ENCODE measurements at places on chromosomes 6 and 20.

DNA sequence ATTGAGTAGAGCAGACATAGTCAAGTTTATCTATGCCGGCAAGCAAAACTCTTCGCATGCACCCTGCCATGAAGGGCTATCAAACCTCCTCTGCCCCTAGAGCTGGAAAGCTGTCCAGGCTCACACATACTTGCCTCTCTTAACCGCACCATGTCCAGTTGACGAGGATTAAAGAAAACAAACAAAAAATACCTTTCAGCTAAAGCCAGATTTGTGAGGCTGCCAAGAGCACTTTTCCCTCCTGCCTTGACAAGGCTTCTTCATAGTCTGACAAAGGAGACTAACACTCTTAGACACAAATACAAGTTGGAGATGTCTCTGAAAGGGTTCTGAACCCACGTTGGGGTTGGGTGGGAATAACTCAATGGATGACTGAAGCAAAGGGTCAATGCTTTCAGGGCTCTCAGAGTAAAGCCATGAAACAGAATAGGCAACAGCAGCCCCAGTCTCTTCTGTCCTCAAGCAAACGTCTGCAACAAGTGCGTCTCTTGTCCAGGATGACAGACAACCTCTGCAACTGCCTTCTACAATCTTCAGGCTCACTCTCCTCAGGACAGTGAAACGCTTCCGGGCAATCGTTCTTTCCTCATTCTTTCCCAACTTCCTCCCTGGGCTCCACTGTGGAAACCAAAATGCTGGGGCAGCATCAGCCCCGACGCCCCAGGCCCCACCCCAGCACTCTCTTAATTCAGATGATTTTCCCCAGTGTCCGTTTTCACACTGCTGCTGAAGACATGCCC lies 57.8 kb downstream of the AGPAT4 start:
- DNase-seq: no peak

GRCh38 chr6:157056275-157056674 lies 267.0 kb downstream of the TMEM242 start:
- DNase-seq: no peak

GRCh38 chr20:50587291-50587961 lies 77.2 kb downstream of the PTPN1 start:
- DNase-seq: peak; percentile 64

- no peak for DNase-seq
Observed at GRCh38 chr20:19920381-19921138, 96.6 kb upstream of the NAA20 start.

- no peak for DNase-seq
Observed at GRCh38 chr6:95882371-95882770, 133.4 kb upstream of the FUT9 start.

DNA sequence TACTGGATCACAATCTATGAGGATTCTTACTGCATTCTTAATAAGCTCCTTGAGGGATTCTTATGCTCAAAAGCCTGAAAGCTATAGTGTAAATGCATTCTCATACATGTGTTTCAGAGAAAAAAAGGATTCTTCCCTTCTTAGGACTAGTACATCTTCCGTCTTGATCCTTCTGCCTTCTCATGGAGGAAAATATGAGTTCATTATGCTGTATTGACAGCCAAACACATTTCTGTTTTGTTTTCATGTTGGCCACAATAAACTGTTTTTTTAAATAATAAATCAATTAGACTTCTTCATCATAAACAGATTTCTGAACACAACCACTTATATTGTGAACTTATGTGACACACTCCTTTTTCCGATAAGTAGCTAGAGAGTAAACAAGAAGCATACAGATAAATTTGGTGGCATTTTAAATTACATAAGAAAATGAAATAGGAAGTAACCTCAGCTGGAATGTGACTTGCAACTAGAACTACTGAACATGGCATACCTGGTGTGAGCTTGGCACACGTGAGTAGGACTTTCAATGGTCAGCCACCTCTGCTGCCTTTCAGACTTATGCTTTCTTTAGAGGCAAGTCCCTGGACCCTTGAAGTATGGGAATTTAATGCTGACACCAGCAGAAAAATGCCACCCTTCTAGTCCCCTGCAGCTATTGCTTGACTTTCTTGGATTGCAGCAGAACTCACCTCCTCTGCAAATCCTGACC lies 350.4 kb downstream of the BCKDHB start:
- DNase-seq: no peak

GRCh38 chr20:50578778-50579165 lies 68.6 kb downstream of the PTPN1 start:
- DNase-seq: no peak

GRCh38 chr6:155079985-155080452 lies 84.9 kb downstream of the TIAM2 start:
- no peak for DNase-seq

DNA sequence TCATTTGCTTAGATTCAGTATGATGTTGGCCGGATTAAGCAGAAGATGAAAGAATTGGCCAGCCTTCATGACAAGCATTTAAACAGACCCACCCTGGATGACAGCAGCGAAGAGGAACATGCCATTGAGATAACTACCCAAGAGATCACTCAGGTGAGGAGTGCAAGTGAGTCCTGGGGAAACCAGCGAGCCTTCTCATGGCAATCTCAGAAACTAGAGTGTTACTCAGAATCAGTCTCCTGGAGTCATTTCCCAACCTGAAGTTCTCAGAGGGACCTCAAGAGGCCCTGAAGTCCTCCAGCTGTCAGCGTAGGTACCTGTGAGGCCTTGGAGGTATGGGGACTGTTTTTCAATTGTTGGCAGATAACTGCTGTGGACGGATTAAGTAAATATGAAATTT lies 16.9 kb downstream of the STX16 start:
- DNase-seq: no peak

DNA sequence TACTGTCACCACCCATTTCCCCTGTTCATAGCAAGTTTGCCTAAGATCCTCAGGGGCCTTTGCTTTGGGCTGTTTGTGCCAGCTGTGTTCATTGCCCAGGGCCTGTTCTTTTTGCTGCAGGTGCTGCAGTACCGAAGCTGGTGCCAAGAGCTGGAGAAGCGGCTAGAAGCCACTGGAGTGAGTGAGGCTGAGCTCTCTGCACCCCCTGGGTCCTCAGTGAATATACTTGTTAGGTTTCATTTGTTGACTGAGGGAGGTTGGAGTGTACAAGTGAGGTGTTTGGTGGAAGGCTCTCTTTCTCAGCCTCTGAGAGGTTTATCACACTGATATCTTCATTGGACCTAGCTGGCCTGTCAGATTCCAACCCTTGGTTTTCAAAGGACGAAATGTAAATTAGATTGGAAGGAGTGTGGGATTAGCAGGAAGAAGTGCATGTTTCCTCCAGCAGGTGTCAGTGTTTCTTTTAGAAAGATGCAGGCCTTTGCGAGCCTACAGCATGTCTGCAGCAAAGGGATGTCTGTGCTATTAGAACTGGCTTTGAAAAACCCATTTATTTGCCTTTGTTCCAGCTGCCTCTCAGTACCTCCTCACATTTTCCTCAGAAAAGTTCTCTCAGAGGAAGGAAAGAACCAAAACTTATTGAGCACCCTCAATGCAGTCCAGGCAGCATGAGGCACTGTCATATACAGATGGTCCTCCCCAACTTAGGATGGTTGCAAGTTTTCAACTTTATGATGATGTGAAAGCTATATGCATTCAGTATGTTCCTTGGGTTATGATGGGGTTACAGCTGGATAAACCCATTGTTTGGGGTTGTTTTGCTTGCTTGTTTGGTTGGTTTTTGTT lies 8.3 kb downstream of the CEP250 start:
- no peak for DNase-seq

GRCh38 chr20:36115925-36116324 lies 38.6 kb upstream of the EPB41L1 start:
- no peak for DNase-seq

GRCh38 chr6:77425216-77425615 lies 38.1 kb downstream of the HTR1B start:
- DNase-seq: no peak

DNA sequence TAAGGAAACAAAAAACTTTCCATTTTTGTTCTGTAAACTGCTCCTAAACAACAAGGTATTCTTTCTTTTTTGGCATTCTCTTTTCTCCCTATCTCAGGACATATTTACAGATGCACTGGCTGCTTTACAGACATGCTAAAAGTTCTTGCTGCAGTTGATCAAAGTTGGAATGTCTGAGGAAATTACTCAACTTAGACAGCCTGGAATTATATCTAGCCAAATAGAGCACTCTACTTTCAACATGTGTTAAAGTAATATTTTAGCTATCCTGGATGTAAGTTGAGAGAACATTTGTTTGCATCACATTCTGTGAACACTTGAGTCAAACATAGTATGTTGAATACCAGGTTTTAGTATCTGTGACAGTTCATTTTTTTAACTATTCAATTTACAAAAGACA lies 24.8 kb downstream of the TASP1 start:
- no peak for DNase-seq

GRCh38 chr20:46300281-46300680 lies 8.0 kb downstream of the CDH22 start:
- no peak for DNase-seq

GRCh38 chr6:39961178-39961577 lies 26.9 kb upstream of the MOCS1 start:
- no peak for DNase-seq

GRCh38 chr6:68082086-68082485 lies 553.0 kb upstream of the ADGRB3 start:
- DNase-seq: no peak

DNA sequence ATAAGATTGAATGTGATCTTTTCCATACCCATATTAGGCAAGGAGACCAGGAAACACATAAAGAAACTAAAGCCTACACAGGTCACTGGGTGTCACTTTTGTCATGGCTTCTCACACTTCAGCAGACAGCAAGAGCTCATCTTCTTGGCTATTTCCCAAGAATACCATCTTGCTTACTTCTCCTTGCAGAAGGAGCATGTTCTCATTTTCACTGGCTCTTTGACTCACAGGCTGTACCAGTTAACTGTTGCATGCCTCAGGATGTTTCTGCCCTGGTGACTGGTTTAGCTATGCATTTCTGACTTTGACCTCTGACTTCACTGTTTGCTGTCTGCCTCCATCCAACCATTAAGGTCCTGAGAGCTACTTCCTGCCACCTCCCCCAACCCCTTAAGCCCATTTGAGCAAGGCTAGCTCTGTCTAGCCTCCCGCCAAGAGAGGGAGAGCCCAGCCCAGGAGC lies 40.3 kb upstream of the OGFRL1 start:
- no peak for DNase-seq

DNA sequence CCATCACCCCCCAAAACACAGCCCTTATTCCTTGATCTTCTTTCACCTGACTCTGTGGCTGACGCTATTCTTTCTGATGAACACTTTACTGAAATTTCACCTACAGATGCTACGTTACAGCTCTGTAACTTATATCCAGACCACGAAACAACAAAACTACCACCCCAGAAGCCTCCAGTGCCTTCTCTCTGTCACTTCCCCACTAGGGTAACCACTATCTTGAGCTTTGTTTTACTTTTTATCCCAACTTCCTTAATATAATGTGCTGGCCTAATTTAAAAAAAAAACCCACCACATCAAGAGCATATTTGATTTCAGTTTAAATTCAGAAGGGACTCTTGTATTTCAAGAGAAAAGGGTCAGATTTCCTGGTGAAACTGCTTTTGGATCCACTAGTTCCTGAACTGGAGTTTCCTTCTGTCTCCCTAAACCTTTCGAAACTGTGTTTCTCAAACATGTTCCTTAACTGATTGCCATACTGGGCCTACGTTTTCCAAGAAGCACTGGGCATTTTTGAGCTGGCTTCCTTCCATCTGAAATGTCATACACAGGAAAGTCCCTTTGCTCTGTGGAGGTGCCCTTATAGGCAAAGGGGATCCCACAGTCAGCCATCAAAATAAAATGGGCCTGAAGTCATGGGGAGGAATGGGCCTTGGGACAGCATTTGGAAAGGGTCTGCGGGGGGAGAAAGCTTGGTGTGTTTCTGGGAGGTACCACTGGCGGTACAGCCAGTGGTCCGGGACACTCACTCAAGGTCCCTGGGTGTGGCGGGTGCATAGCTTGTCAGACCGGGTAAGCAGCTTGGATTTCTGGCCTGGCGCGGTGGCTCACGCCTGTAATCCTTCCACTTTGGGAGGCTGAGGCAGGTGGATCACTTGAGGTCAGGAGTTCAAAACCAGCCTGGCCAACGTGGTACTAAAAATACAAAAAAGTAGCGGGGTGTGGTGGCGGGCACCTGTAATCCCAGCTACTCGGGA lies 25.8 kb upstream of the RTF2 start:
- DNase-seq: no peak

DNA sequence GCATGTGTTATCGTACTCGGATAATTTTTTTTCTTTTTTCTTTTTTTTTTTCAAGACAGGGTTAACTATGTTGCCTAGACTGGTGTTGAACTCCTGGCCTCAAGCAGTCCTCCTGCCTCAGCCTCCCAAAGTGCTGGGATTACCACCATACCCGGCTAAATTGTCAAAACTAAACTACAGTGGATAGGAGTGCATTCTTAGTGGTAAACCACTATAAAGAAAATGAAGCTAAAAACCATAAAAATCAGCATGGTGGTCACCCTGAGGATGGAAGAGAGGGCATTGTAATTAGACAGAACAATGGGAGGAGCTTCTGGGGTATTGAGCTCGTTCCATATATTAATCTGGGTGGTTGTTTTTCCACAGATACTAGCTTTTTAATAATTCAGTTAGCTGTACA lies 6.2 kb upstream of the ZNF318 start:
- DNase-seq: no peak

DNA sequence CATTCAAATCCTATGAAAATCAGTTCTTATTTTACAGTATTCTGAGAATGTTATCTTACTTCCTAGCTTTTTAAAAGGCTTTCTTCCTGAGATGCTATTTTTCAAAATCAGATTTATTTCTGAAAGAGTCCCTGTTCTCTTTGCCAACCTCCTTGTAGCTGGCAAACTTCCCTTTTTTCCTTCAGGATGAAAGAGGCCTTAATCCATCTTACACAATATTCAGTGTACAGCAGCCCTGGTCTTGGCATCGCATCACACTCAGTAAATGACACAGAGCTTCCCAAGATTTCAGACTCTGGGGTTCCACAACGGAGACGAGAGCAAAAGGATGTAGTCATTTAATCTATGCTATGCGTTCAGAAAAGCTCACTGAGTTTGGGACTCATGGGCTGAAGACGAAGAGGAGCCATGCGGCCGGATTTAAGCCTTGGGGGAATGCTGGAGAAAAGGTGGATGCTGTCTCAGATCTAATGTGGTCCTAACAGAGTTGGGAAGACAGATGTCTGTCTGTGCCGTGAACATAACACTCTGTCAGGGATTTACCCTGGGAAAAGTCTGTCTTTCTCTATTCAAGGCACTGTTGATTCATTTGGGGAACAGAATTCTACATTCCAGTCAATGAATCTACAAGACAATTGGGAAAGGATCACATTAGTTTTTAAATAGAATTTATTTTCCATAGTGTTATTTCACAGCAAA lies 616.4 kb upstream of the AGPAT4 start:
- DNase-seq: no peak

DNA sequence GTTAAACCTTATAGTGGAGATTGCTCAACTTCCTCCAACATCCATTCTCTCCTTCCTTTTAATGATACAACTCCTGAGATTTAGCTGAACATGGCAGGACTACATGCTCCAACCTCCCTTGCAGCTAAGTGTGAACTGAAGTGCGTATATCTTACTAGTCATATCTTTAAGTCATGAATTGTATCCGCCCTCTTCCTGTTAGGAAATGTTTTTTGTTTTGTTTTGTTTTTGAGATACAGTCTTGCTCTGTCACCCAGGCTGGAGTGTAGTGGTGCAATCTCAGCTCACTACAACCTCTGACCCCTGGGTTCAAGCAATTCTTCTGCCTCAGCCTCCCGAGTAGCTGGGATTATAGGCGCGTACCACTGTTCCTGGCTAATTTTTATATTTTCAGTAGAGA lies 8.8 kb upstream of the OSTM1 start:
- DNase-seq: no peak

GRCh38 chr20:13567663-13568062 lies 71.1 kb downstream of the TASP1 start:
- DNase-seq: no peak

- DNase-seq: no peak
Observed at GRCh38 chr6:85353012-85353411, 96.9 kb upstream of the NT5E start.

Measured in upper lobe of right lung (tissue), 1 donor.